ENCODE measurements at places on chromosomes 2 and 18.

DNA sequence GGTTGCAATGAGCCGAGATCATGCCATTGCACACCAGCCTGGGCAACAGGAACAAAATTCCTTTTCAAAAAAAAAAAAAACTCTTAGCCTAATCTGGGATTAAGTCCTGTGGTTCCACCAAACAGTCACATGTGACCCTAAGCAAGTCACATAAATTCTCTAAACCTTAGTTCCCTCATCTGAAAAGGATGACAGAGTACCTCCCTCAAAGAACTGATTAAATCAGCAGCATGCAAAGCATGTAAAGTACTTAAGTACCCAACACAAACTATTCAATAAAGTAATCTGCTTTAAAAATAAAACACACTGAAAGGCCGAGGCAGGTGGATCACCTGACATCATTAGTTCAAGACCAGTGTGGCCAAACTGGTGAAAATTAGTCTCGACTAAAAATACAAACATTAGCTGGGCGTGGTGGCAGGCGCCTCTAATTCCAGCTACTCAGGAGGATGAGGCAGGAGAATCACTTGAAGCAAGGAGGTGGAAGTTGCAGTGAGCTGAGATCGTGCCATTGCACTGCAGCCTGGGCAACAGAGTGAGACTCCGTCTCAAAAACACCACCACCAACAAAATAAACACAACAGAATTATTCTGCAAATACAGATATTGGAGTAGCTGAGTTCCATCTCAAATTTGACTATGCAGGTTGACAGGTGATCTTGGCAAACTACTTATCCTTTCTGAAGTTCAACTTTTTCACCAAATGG, 7.0 kb downstream of the USP34 start:
- no peak for DNase-seq

DNA sequence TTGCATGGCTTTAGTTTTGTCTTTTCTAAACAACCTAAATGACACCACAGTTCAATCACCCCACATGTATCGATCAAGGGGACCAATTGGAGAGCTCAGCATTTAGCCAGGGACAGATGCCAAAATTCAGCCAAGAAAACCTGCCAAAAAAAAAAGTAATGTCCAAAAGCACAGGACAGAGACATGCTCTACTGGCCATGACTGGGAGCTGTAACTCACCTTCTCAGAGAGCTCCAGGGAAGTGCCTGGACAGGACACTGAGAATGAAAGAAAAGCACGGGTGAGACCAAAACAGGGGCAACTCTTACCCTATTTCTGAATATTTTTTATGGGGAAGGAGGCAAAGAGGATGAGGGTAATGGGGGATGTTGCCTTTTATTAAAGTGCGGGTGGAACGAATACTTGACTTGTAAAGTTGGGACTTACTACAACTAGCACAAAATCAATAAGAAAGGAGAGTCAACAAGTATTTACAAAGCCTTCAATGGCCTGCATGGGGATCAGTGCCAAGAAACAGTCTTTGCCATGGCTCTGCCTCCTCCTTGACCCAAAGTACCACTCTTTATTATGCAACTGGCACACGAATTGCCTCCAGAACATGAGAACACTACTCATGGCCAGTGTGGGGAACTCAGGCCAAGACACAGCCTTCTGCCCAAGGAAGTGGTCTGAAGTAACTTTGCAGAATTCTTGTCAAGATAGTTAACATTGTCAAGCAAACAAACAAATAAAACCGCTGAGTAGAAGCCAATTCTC, 72.9 kb upstream of the HK2 start:
- no peak for DNase-seq

DNA sequence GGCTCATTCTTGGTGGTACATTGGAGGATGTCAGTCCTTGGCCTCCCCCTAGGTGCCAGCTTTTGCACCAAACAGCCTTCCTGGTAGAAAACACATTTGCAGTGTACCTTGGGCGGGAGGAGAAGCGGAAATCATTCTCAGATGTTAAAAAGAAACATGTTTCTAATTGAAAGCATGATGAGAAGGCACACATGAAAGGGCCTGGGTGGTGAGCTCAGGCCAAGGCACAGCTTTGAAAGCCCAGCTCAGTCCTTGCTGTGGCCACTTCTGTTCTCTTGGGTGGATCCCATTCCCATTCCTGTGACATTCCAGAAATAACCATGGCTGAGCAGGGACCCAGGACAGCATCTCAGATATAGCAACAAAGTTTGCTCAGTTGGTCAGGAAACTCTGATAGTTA, 71.5 kb downstream of the LTBP1 start:
- no peak for DNase-seq

DNA sequence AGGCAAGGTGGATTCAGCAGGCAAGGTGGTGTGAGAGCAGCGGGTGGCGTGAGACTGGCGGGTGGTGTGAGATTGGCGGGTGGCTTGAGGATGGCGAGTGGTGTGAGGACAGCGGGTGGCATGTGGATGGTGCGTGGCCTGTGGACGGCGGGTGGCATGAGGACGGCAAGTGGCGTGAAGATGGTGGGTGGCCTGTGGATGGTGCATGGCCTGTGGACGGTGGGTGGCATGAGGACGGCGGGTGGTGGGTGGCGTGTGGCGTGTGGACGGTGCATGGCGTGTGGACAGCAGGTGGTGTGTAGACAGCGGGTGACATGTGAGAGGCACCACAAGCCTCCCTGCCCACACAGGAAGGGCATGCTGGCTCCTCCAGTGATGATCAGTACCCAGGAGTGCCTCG, 186.9 kb upstream of the SALL3 start:
- DNase-seq, result no peak

DNA sequence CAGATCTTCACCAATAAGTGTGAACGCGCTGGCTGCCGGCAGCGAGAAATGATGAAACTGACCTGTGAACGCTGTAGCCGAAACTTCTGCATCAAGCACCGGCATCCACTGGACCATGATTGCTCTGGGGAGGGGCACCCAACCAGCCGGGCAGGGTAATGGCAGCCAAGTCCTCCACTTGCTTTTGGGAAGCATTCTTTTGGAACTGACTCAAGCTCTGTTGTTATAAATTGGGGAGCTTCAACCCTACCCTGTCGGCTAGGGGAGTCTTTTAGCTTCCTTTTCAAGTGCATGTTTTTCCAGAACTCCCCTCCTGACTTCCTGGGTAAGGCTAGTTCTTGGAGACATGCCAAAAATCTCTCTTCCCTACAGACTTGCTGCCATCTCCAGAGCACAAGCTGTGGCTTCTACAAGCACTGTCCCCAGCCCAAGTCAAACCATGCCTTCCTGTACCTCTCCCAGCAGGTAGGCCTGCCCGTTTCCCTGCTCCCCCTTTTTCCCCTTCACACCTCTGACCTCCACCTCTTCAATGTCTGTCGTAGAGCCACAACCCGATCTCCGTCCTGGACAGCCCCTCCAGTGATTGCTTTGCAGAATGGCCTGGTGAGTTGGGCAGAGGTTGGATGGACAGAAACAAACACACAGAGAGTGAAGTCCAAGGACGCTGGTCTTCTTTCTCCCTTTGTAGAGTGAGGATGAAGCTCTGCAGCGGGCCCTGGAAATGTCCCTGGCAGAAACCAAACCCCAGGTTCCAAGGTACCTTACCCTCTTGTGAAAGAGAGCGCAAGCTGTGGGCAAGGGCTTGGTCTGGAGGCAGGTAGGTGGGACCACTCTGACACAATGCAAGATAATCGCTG, 1.5 kb downstream of the ZFAND2B start:
- no peak for DNase-seq

- DNase-seq, result no peak
Observed at GRCh38 chr2:102051692-102052277, 60.0 kb downstream of the IL1R2 start.

- DNase-seq, result no peak
Observed at GRCh38 chr2:5826979-5827655, 134.9 kb downstream of the SOX11 start.

- DNase-seq, result no peak
Observed at GRCh38 chr2:94923196-94923595, 52.0 kb downstream of the TEKT4 start.

- DNase-seq, result no peak
Observed at GRCh38 chr2:227506456-227506855, 34.5 kb downstream of the AGFG1 start.

DNA sequence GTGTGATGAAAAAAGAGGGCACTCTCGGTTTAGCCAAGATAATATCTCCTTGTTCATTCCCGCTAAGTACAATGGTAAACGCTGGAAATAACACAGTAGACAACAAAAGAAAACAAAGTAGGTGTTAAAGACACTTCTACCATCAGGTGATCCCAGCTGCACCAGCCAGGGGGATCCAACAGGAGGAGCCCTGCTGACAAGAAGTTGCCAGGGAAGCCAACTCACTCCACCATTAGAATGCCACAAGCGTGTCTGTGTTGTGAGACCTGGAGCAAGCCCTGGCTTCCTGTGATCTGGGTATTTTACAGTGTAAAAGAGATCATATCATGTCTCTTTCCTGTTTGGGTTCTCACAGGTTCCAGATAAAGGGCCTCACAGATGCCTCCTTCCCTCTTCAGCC, 117.0 kb downstream of the GRB14 start:
- DNase-seq, result no peak

DNA sequence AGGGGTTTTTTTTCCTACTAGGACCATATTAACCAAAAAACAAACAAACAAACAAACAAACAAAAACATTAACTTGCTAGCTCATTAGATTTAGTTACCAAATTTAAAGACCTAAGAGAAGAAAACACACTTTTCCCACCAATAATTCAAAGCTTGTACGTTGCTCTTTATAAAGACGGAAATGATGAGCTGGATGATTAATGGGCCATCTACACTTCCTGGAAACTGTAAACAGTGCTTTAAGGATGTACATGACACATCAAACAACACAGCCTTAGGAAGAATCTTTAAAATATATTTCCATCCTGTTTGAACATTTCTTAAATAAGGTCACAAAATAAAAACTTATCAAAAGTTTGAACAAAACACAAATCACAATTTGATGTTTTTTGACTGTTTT, 982 bp downstream of the BMP10 start:
- no peak for DNase-seq

GRCh38 chr2:207704078-207704477, 7.4 kb upstream of the CCNYL1 start:
- DNase-seq, result no peak

DNA sequence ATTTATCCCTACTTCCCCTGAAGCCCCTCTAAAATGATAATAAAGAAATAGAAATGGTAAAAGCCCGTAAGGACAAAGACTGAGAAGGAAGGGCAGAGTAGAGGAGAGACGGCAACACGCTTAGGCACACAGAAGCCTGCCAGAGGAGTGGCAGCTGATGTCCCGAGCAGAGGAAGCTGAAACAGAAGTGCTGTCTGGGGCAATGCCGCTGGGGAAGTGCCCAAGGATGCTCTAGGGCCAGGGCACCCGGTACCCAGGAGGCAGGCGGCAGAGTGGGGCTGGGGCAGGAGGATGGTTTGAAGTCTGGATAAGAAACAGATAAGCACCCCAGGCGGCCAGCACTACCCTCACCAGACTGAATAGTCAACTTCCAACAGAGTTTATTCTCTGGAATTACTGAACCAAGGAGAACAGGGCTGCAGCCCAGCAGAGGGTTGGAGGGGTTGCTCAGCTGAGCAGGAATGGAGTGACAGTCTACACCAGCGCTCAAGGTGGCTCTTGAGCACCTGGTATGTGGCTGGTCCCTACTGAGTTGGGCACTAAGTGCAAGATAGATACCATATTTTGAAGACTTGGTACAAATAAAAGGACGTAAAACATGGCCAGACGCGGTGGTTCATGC, 22.4 kb downstream of the TMEM37 start:
- no peak for DNase-seq
